ENCODE measurements at places on chromosomes 5 and 9.

DNA sequence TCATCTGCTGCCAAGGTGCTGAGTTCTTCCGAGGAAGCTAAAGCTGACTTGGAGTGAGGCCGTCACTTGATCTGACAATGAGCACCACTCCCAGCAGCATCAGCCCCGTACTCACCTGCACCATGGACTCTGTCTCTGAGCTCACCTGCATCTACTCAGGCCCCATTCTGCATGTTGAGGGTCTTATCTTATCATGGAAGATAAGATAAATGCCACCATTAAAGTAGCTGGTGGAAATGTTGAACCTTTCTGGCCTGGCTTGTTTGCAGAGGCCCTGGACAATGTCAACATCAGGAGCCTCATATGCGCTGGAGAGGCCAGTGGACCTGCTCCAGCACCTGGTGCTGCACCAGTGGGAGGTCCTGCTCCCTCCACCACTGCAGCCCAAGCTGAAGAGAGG is 35.0 kb upstream of the HMGCS1 start:
- no peak for DNase-seq

DNA sequence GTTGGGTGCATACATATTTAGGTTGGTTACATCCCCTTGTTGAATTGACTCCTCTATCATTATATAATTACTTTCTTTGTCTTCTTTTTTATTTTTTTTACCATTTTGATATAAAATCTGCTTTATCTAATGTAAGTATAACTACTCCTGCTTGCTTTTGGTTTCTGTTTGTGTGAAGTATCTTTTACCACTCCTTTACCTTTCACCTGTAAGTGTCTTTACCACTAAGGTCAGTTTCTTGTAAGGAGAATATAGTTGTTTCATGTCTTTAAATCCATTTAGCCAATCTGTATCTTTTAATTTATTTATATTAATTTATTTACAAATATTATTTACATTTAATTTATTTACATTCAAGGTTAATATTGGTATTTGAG is 33.0 kb downstream of the INSL4 start:
- no peak for DNase-seq

DNA sequence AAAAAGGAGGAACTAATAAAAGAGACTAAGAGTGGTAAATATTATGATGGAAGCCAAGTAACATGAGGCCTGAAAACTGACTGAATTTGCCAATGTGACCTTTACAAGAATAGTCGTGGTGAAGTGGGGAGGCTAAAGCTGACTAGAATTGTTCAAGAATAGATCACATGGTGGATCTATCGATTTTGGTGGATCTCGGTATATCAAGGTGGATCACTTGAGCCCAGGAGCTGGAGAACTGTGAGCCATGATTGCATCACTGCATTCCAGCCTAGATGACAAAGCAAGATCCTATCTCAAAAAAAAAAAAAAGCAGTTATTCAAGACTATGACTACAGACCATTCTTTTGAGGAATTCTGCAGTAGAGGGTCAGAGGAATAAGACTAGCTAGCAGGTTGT is 15.1 kb downstream of the ERMP1 start:
- DNase-seq = no peak

- no peak for DNase-seq
These were observed 249.7 kb downstream of the ARHGAP26 start for GRCh38 chr5:143019614-143020515.

- no peak for DNase-seq
These were observed 5.8 kb downstream of the FAM219A start for GRCh38 chr9:34452568-34452967.

- DNase-seq = no peak
These were observed 14.8 kb downstream of the RASEF start for GRCh38 chr9:83047839-83048775.

DNA sequence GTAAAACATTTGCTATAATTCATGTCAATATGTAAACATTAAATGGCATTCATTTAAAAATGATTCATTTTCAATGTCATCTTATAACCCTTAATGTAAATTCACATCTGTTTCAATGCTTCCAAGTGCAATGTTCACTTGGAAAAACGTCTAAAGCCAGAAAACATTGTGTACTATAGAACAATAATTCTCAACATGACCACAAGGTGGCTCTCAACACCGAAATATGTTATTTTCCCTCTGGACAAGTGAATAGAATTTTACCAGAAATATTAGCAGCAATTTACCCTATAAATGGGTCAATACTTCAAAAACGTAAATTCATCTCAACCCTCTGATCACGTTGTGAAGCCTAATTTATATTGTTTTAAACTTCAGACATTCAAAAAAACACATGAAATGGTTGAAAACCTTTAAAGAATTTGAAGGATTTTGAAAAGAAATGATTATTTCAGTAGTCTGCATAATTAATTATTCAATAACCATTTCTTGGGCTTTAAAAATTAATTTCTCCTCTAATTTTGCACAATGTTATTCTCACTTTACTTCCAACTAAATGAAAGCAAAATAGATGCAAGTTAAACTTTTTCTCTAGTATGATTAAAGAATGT is 11.0 kb downstream of the CDH10 start:
- DNase-seq = no peak

DNA sequence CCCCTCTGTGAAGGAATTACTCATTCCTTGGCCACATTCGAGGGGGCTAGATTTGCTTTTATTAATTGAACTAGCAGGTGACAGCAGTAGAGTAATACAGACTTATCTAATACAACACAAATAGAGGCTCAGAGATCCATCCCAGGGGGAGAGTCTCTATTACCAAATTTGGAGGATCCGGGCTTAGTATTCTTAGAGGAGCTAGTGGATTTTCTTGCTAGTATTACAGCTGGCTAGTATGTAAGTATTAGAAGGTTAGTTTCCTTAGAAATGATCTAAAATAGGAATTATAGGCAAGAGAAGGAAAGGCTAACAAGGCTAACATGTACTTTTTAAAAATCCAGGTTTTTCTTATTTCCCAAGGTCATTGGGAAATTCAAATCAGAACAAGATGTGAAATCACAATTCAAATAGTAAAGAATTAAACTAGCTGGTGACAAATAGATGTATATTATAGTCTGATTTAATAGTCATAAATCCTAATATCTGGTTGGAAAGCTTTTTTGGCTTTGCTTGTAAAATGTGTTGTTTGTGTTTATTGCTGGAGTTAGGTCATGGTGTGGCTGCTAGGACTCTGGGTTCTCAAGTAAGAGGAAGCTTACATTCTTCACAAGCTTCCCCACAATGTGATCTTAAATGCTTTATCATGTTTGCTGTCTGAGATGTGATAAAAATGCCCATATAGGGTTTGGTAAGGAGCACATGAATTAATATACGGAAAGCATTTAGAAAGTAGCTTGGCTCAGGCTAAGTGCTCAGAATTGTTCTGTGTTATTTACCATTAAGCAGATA is 160.4 kb upstream of the MPDZ start:
- DNase-seq = no peak

- DNase-seq = no peak
These were observed 15.0 kb upstream of the LNPEP start for GRCh38 chr5:96920744-96921355.

- no peak for DNase-seq
These were observed 64.7 kb downstream of the RGS7BP start for GRCh38 chr5:64570395-64570996.

DNA sequence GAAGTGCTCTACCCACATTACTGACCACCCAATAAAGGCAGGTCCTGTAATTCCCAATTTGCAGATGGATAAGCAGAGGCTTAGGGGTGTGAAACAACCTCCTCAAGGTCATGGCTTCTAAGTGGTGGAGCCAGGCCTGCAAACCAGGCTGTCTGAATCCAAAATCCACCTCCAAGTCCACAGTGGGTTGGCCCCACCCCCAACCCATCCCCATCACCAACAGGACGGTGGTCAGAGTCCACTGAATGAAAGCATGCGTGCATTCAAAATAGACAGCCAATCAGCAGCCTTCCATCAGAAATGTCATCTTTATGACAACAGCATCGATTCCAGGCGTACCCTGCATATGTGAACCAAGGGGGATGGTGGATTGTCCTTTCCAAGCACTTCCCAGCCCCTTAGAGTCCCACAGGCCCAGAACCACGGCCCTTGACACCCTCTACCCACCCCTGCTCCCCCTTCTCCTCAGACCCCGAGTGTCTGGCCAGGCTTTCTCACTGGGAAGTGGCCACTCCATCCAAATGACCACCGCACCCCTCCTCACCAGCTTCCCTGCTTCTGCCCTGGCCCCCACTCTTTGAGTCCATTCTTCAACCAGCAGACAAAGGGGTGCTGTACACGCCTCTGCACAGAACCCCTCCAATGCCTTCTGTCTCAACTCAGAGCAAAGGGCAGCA is 133.1 kb downstream of the KCNIP1 start:
- no peak for DNase-seq

DNA sequence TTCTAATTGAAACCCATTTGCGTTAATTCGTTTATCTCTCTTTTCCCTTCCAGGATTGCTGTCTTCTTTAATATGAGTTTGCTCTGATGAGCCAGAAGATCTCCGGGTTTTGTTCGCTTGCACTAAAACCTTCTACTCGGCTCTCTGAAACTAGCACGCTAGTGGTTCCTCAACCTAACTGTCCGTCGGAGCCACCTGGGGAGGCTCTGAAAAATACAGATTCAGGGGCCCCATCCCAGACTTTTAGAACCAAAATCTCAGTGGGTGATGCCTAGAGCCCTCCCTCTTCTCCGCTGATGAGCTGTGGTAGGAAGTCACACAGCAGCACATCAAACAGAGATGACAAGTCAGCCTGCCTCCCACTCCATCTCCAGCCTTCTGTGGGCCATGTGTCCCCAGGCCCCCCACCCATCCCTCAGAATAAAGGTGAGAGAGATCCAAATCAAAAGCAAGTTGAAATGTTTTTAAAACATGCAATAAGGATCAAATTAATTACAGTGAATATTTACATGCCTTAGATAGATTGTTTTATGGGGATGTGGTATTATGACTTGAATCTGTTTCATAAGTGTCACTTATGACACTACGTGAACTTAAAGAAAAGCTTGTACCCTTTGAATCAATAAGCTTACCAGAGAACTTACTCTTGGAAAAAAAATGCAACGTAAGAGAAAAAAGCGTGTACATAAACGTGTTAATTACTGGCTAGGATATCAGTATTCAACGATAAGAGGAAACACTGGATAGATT is 16.4 kb downstream of the FCN2 start:
- DNase-seq = no peak

DNA sequence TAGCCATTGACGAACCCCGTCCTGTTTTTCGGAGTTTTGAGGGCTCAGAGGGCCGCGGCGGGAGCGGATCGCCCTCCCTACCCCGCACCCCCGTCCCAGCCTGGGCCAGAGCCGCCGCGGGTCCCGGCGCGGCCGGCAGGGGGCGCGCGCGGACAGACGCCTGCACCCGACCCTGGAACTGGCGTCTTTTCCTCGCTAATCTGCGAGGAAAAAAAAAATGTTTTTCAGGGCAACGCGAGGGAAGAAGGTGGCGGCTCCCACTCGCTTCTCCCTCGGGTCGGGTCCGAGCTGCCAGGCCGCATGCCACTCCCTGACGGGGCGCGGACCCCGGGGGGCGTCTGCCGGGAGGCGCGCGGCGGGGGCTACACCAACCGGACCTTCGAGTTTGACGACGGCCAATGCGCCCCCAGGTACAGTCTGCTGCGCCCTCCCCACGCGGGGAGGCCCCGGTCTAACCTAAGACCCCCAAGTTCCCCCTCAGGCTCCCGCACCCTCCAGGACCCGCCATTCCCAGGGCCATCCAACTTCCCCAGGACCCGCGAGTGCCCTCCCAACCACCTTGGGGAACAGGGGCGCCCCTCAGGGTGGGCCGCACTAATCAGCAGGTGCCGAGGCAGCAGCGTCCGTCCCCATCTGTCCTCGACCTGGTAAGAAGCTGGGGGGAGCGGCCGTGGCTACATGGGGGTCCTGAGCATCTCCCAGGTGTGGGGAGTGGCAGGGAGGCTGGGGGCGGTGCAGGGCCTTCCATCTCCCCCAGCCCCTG is at the start of gene KCNT1:
KCNT1 (plus strand) TSS at position 227 of the 763 bp plus-strand sequence; CDS start at position 301, 74 bp downstream.
- peak; percentile 54 for DNase-seq

DNA sequence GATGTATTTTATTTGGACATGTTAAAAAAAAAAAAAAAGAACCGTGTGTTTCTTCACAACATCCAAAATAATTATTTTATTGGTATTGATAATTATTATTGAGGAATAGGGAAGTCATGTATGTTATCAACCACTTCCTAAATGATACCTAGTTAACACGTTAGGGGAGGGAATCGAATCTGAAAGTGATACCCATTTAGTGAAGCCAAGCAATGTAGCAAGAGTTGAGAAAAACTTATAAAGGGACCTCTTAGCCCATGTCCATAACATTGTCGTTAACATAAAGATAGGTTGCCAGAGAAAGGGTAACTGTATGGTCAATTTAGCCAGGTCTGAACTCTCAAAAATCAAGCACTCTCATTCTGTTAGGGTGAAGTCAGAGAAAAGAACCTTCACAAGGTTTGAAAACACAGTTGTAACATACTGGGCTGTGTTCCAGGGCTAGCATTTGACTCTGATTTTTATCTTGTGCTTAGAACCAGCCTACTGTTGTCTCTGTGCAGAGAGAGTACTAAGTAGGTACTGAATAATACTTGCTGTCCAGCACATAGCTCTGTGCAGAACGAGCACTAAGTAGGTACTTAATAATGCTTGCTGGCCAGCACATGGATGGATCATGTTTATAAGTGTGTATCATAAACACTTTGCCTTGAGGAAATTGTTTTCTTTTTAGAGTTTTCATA is 60.4 kb downstream of the GHR start:
- DNase-seq = no peak

GRCh38 chr9:131969469-131969989 is 110.1 kb downstream of the MED27 start:
- no peak for DNase-seq

GRCh38 chr5:100546001-100546400 is 10.8 kb downstream of the FAM174A start:
- DNase-seq = no peak

- DNase-seq = no peak
These were observed 253.0 kb downstream of the CDH10 start for GRCh38 chr5:24391816-24392215.

GRCh38 chr5:167899490-167900070 is 391.9 kb upstream of the WWC1 start:
- no peak for DNase-seq

DNA sequence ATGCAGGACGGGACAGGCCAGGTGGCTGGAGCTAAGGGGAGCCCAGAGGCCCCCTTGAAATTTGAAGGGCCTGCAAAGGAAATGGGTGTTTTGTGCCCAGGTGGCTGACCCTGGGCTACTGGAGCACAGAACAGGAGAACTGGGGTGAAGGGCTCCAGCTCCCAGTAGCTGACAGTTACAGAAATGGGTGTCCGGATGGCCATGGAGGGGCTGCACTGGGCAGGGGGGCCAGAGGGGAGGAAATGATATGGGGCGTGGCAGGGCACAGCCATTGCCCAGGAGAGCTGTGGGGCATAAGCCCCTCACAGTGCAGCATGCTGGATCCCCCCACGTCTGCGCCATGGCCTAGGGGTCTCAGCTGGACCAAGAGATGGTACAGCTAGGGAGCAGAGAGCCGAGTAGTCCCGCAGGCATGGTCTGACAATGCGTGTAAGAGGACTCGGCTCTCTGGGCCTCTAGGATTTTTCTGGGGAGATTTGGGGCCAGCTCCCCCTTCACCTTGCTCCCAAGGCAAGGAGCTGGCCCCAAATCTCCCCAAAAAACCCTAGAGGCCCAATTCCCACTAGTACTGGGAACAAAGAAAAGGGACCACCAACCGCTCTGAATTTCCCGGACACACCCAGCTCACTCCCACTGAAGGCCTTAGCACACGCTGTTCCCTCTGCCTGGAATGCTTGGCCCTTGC is 7.9 kb upstream of the CARD19 start:
- DNase-seq = no peak
